ENCODE measurements at places on chromosomes 16 and 17.

DNA sequence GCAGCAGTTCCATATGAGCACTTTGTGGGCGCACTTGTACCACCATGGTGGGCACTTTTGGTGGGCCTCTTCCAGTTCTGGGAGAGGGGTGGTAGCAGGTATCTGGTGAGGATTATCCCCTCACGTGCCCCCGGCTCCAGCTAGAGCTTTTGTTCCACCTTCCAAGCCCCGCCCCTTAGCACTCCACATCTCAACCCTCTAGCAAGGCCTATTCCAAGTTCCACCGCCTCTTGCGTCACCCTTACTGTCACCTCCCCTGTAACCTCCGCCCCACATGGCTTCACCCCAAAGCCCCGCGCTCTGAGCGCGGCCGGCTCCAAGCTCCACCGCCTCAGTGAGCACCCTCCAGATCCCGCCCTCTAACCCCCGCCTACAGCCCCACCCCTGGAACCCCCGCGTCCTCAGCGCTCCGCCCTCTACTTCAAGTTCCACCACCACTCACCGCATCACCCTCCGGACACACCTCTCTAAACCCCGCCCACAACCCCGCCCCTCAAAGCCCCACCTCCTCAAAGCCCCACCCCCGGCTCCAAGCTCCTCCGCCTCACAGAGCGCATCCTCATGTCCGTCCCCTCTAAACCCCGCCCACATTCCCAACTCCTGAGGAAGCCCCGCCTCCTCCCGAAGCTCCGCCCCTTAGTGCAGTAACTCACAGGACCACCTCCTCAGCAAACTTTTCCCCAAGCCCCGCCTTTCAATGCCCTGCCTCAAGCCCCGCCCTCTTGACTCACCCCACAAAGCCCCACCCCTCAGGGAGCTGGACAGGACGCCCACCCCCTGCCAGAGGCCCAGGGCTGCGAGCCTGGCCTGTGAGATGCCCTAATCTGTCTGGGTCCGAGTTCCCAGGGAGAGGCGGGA, 11.1 kb downstream of the SCN4A start:
- peak; percentile 78 for DNase-seq

DNA sequence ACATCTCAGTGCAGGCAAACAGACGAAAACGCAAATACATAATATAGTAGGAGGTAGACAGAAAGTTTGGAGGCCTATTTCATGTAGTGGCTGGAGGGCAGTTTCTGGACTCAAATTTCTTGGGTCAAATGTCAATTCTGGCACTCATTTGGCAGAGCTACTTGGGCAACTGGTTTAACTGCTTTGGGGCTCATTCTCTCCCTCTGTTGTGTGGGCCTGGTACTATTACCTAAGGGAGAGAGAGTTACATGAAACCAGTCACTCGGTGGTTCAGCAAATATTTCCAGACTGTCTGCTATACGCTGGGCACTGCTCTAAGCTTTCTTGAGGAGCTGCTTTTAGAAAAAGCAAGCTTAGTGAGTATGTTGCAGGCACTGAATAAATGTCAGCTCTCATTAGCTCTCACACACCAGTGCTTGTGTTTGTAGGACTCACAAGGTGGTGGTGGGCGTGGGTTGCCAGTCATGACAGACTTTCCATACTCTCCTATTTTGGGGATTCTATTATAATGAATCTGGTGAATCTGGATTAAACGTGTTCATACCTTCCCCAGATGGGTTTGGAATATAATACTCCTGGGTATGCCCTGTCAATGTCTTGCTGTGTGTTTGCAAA, 1.8 kb upstream of the SHISA9 start:
- no peak for DNase-seq

DNA sequence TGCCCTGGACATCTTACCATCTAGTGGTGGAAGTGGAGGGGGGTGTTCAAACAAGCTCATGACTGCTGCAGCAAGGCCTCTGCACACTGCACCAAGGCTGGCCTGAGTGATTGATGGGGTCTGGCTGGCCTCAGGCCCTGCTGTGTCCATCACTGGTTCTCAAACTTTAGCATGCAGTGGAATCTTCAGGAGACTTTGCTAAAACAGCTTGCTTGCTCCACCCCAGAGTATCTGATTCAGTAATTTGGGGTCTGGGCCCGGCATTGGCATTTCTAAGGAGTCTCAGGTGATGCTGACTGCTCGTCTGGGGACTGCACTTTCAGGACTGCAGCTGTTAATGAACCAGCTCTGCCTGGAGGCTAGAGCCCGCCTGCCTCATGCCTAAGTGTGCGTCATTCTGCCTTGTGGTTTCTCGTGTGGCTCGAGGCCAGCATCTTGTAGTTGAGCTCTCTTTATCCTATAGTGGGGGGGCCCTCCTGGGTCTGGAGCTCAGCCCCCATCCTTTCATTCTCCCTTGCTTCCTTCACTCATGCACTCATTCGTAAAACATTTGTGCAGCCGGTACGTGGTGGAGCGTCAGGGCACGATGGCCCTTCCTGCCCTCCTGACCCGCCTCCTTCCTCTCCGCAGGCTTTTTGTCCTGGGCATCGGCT, 4.1 kb downstream of the MGAT5B start:
- no peak for DNase-seq

DNA sequence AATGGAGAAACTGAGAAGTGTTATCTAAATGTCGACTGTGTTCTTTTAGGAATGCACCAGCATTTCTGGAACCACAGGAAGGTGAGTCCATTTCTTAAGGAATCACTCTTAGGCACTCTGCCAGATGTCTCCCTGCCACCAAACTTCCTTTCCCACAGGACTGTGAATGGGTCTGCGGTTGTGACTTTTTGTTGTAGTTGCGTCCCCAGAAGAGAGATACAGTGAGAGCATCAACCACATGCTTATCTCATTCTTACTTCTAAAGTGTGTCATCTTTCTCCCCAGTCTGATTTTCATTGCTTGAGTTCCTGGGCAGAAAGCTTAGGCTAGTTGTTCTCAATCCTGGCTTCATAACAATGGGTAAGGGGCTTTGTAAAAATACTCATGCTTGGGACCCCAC, 13.4 kb downstream of the ITPRIPL2 start:
- DNase-seq: no peak

GRCh38 chr17:57284984-57285646, 28.8 kb downstream of the MSI2 start:
- DNase-seq: no peak

DNA sequence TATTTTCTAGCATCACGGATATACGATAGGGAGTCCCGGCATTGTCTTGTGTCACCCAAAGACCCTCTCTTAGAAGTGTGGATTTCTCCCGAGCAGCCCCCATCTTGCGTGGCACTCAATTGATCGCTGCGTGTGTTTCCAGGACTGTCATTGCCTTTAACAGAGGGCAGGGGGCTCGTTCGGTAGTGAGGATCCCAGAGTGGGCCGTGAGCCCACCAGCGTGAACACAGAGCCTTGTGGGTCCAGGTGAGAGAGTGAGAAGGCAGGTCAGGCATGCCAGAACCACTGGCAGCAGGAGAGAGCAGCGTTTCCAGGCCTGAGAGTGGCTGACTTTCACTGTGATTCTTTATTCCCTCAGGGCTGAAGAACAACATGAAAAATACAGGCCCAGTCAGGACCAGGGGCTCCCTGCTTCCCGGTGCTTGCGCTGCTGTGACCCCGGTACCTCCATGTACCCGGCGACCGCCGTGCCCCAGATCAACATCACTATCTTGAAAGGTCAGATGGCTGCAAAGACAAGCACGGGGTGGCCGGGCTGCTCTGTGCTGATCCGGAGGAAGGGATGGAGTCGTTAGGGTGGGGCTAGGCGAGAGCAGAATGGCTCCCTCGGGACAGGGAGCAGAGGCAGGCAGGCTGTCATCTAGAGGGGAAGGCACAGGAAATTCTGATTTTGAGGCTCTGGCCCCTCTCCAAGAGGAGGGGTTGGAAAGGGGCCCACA, 22.4 kb downstream of the C1QTNF1 start:
- DNase-seq: no peak

DNA sequence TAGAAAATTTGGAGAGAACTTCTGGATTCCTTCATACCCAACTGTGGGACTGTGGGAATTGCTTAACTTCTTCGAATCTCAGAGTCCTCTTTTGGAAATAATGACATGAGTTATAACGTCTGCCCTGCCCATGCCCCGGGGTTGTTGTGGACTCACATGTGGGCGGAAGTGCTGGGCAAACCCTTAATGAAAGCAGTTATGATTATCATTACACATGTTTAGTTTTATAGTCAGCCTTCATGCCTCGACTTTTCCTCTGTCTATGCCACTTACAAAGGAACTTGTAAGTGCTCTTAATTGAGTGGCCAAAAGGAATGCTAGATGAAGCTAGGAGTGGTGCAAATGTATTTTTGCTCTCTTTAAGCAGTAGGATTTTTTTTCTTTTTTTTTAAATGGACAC, 3.9 kb downstream of the KRT27 start:
- DNase-seq: no peak

DNA sequence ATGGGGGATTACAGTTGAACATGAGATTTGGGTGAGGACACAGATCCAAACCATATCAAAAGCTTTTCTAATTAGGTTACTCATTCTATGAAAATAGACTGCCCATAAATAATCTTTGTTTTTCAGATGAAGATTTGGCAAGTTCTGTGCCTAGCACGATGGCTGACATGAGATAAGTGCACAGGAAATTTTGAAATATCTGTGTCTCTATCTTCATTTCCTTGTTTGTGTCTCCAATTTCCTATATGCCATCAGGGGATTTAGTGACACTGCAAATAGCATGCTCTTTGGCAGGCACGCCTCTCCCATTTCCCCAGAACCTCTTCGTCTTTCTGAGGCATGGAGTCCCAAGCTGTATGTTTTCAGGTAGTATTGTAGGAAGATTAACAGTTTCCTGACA, 544.6 kb downstream of the CDH13 start:
- no peak for DNase-seq

DNA sequence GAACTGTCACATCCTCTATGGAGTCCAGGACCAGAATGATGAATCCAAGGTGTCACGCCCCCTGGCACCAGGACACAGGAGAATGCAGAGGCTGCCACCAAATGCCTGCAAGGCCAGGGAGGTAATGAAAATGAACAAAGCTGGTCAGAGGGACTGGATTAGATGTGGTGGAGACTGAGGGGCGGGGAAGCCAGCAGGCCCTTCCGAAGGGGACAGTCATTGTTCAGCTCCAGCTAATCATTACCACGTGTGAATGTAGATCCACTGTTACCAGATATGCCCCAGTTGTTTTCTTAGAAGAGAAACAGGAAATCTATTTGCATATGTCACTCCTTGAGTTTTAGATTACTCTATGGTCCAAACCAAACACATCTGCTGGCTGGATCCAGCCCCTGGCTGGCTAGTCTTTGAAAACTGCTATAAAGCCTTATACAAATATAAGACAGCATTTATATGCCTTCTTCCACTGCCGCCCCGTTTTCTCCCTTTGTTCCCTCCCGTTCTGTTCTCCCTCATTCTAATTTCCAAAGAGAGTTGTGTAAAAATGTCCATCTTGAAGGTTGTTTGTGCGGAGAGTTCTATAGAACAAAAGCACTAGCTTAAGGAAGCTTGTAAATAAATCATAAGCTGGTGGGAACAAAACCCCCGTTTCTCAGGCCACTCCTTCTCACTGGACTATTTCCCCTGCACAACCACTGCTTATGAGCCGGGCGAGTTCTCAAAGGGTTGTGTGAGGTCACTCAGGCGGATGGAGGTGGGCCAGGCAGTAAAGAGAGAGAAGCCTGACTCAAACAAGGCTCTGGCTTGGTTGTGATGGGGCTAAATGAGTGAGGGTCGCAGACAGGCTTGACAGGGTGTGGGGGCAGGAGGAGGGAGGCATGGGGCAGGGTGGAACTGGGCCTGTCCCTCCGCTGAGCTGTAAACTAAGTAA, 14.2 kb downstream of the CRYM start:
- peak; percentile 11 for DNase-seq

- no peak for DNase-seq
Measured at GRCh38 chr16:7303052-7303610, 29.5 kb upstream of the RBFOX1 start.

- no peak for DNase-seq
Measured at GRCh38 chr16:11689031-11689840, 21.0 kb downstream of the SNN start.

DNA sequence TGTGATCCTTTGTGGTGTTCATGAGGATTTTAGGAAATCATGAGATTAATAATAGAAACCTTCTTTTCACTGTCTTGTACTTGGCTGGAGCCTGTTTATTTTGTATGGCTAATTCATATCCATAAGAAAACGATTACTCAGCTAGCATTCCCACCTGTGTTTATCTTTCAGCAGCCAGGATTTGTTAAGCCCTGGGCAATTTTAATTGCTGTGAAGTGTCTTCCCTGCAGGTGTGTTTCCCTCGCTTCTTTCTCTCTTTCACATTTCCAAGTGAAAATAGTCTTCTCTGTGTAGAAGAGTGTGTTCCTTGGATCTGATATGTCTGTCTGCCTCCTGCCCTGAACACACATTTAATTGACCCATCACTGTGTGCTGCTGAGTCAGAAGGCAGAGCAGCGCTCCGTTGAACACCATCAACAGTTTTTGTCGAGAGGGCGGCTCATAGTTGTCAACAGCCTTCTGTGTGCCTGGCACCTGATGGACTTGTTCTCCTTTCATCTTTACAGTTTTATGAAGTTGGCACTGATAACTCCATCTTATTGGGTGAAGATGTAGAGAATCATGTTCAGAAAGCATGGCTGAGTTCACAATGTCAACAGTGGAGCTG, 83.2 kb downstream of the SPECC1 start:
- DNase-seq: no peak

Data from Caco-2 (cell line).